ENCODE measurements at places on chromosomes 16 and 17. TPM values are rescaled to one million over a fixed set of nuclear protein-coding genes. Genes with fewer than 3 reads are reported as not detected.

DNA sequence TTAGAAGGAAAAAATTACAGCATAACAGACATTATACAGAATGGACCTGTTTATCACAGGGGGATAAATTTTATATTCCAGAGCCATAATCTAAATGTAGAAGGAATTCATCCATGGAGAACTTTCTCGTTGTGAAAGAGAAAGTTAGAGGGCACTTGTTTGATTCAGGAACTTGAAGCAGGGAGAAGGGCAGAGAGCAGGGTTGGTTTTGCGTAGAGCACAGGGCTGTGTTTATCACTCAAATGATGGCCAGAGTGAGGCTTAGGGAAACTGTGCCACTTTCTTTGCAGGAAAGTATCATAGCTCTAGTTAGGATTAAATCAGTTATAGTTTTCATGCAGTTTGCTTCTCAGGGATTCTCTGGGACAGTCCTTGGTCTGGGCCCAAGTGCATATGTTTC, 29.1 kb upstream of the MED13 start:
- DNase-seq: no peak

DNA sequence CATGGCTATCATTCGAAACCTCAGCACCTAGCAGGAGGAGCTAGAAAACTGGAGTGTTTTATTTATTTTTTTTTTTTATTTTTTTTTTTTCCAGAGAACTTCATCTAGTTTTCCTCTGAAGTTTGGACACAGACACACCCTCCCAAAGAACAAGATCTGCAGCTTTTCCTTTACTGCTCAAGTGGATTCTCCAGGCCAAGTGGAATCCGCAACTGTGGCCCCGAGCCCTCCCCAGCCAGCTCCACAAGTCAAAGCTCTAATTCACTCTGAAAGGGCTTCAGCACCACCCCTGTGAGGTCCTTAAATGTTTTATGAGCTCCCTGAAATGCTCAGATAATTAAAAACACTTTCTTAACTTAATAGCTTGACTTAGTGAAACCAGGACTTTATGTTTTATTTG, 332.1 kb upstream of the DYNLRB2 start:
- no peak for DNase-seq

DNA sequence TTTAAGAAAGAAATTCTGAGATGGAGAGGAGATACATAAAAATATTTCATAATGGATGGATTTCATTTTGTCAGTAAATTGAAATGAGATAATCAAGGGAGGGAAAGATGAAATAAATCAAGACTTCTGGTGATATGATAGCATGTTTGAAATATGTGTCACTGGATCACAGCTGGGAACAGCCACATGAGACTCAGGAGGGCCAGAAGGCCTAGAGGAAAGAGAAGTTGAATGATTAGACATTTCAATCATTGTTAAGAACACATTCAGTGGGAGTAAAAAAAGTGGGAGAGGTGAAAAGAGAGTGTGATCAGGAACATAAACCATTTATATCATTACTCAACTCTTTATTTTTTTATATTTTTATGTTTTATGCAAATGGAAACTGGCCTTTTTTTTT, 933.4 kb downstream of the KCNJ2 start:
- DNase-seq: no peak

- no peak for DNase-seq
Observed at GRCh38 chr16:24203675-24204074, 52.5 kb upstream of the CACNG3 start.

DNA sequence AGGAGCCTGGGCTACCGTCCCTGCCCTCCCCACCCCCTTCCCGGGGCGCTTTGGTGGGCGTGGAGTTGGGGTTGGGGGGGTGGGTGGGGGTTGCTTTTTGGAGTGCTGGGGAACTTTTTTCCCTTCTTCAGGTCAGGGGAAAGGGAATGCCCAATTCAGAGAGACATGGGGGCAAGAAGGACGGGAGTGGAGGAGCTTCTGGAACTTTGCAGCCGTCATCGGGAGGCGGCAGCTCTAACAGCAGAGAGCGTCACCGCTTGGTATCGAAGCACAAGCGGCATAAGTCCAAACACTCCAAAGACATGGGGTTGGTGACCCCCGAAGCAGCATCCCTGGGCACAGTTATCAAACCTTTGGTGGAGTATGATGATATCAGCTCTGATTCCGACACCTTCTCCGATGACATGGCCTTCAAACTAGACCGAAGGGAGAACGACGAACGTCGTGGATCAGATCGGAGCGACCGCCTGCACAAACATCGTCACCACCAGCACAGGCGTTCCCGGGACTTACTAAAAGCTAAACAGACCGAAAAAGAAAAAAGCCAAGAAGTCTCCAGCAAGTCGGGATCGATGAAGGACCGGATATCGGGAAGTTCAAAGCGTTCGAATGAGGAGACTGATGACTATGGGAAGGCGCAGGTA, 762 bp downstream of the CDK12 start:
- no peak for DNase-seq

DNA sequence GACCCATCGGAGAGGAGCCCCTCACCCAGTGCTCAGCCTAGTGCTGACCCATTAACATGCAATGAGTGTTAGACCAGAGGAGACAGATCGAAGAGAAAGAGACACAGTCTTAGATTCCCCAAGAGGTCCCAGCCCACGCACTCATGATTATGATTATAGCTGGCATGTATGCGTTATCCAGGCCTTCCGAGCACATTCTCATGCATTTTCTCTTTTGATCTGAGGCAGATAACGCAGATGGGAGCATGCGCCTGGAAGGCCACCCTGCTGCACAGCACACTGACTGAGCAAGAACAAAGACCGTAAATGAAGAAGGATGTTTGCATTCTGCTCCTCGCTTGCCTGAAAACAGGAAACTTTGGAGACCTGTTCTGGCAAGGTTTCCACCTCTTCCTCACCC, 232.7 kb downstream of the SOX9 start:
- no peak for DNase-seq

DNA sequence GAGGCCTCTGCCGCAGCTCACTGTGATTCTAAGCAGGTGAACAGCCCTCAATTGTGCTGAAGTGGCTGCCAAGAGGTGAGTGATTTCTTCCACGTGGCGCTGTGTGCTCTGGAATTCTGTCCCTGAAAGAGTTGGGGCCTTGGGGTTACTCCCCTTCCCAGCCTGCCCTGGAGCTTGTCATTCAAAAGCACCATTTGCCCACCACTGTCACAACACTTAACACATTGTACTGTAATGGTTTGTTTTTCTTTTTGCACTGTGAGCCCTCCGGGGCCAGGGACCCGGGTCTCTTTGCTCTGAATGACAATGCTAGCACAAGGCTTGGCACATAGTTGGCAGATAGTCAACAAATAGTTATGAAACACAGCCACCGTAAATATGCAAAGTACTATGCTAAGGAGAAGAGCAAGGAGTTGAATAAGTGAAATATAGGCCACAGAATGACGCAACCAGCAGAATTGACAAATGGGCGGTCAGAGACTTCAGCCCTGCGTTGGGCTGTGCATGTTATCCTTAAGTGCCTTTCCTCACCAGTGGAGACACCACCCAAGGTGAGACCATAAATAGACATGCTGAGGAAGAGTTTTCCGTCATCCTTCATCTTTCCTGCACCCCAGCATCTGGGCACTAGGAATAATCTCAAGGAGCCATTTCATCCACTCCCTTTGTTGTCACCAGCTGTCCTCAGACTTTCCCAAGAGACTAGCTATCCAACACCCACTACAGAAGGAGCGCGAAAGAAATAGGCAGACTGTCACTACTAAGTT, 112.0 kb upstream of the DNAH9 start:
- DNase-seq: no peak

DNA sequence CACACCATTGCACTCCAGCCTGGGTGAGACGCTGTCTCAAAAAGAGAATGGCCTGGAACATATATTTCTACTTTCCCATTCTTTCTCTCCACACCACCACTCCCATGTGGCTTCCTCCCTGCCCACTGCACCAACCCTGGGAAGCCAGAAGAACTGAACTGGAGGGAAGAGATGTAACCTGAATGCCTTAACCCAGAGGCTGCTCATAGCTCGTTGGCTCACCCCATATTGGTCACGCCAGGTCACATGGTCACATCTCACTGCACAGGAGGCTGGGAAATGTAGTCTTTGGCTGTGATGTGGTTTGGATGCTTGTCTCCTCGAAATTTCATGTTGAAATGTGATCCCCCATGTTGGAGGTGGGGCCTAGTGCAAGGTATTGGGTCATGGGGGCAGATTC, 5.9 kb upstream of the DNAH17 start:
- no peak for DNase-seq

- no peak for DNase-seq
Observed at GRCh38 chr16:12318661-12319427, 342.3 kb downstream of the SNX29 start.

DNA sequence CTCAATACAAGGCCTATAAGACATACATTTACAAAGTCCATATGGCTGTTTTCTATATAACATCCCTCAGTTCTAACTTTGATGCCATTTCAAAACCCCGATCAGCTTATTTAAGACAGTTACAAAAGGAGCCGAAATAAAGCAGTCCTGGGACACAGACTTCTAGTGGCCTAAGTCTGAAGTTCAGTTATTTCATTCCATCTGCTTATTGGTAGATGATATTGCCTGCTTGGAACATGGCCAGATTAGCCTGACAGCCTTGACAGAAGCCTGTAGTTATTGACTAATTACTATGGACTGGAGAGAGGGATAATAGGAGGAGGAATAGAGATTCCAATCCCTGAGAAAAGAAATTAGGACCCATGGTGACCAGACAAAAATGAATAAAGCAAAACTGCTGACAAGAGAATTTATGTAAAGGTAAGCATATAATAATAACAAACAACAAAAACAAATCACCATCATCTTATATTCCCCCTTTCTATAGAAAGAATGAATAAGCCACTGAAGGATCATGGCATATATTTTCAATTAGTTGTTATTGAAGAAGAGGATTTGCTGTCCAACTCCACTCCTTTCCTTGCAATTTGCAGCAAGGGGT, 206.3 kb upstream of the TOM1L1 start:
- no peak for DNase-seq

- no peak for DNase-seq
Observed at GRCh38 chr16:57069635-57070370, 22.6 kb upstream of the CPNE2 start.

- no peak for DNase-seq
Observed at GRCh38 chr17:29612404-29613280, 10.1 kb downstream of the CORO6 start.

- DNase-seq: no peak
Observed at GRCh38 chr16:89006036-89006752, 29.2 kb upstream of the CBFA2T3 start.

ALOX15 gene
- total RNA-seq: 0.12 TPM

ADCY7 gene
- total RNA-seq: 14.2 TPM

ZG16 gene
- total RNA-seq: 1,315 TPM

MRC2 gene
- total RNA-seq: 12.4 TPM

TBC1D3K gene
- not detected for total RNA-seq

TBC1D3H gene
- total RNA-seq: not detected

TP53TG3E gene
- not detected for total RNA-seq

CRYBA1 gene
- not detected for total RNA-seq

GSE1 gene
- 110 TPM for total RNA-seq

TSPAN10 gene
- 0.22 TPM for total RNA-seq

TEX14 gene
- total RNA-seq: 0.06 TPM

TMEM235 gene
- total RNA-seq: not detected
